CD4-positive, alpha-beta T cell treated with Interleukin-21 for 1 hour (primary cell): ENCODE measurements at places on chromosomes 2 and 18.

DNA sequence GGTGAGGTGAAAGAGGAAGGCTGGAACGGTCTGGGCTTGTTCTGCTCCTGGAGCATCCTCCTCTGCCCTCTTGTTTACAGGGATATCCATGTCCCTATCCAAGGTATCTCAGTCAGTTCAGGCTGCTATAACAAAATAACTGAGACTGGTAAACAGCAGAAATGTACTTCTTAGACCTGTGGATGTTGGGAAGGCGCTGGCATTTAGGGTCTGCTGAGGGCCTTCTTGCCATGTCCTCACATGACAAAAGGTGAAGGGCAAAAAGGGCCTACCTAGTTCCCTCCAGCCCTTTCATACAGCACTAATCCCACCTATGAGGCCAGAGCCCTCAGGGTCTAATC lies 65.6 kb downstream of the INPP4A start:
- no peak for DNase-seq

- no peak for DNase-seq
Measured at GRCh38 chr2:220394433-220394832, 767.0 kb downstream of the SLC4A3 start.

DNA sequence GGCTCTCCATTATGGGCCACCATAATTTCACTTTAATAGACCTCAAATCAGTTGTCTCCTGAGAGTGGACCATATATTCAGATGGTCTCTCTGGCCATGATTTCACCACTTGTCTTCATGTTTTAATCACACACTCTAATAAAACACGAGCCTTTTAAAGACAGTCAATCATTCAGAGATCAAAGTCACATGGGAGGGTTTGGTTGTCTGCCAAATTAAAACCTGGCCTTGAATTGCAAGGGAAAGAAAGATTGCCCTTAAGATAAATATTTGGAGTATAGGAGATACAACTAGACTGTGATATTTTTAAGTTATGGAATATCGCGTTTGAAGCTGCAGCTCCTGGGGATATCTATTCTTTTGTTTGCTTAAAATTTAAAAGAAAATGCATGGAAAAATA lies 377.8 kb upstream of the DDX18 start:
- no peak for DNase-seq

- no peak for DNase-seq
Measured at GRCh38 chr2:56099963-56100362, 83.8 kb upstream of the CCDC85A start.

DNA sequence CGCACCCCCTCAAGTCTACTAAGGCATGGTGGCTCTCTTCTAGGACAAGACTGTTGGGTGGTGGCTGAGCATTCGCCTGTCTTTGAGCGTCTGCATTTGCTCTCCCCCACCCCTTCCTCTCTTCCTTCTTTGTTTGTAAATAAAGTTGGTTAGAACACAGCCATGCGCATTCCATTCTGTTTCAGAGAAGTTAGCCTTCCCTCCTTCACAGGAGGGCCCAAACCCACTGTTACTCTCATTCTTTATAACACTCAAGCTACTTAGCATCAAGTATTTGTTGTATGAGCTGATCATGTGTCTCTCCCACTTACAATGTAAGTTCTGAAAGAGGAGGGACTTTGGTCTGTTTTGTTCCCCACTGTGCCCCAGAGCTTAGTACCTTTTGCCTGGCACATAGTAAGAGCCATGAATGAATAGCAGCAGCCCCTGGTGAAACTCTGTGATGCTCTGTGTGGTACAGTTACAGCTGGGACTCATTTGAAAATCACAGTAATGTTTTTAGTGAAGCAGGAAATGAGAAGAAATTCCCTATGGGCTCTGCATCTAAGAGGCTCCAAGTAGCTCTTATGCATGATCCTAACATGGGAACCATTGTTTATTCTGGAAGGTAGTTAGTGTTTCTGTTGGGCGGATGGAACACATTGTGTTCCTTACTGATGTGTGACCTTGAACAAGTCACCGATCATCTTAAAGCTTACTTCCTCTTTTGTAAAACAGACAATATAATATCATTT lies 7.7 kb downstream of the MGAT5 start:
- no peak for DNase-seq

GRCh38 chr2:10794876-10795275 lies 17.7 kb downstream of the PDIA6 start:
- DNase-seq, result no peak

DNA sequence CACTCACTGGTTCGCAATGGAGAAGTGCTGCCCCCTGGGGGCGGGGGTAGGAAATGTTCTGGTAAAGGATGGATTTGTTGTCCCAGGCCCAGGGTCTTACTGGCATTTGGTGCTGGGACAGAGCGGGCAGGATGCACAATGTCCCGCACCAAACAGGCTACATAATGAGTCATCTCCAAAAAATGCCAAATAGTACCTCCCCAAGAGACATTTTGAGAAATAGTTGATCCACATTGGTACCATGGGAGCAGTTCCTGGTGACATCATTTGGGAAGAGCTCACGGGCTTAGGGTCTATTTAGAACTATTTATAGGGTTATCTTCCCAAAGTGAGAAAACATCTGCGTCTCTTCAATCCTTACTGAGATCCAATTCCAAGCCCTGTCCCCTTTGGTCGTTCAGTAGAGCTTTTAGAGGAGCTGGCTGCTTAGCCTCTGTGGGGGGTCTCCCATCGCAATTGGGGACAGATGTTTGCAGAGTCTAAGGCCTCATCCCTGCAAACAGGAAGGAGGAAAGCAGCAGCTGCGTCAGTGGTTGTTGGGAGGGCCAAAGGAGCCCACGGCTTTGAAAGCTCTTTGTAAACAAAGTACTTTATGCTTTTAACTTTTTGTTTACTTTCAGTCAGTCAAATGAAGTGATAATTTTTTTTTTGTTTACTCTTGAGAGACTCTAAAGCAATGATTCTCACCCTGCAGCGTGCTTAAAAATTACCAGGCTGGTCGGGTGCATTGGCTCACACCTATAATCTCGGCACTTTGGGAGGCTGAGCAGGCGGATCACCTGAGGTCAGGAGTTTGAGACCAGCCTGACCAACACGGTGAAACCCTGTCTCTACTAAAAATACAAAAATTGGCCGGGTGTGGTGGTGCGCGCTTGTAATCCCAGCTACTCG lies 49.3 kb downstream of the GREB1 start:
- DNase-seq, result peak; percentile 45

DNA sequence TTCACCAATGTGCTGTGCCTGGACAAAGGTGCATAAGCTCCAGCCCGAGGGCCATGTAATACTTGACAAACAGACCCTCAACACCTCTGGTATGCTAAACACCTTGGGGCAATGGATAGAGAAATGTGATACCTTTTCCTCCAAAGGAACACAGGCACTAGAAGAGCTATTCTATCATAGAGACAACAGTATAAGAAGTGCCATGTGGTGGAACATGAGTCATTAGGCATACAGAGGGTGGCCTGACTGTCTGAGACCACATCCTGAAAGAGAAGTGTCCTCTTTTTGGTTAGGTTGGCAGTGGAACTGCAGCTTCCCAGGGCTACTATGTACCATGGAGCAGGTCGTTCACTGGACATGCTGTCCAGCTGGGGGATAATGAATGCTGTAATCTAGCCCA lies 153.9 kb downstream of the INSIG2 start:
- DNase-seq, result no peak

DNA sequence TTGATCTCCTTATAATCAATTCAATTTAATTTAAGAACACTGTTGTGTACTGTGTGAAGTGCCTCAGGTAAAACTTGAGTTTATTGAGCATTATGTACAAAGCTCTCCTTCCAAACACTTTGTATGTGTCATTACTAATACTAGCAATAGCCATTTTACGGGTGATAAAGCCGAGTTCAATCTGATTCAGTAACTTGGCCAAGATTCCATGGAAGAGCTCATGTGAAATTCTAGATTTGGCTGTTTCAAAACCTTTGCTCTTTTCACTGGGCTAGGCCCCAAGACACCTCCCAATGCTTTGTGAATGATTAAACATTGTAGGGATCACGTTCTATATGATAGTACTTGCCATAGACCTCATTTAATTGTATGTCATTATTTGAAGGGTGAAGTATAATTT lies 8.9 kb upstream of the NFE2L2 start:
- no peak for DNase-seq

- DNase-seq, result no peak
Measured at GRCh38 chr18:22827216-22827615, 105.9 kb upstream of the RBBP8 start.

- DNase-seq, result no peak
Measured at GRCh38 chr2:204591225-204591624, 46.0 kb downstream of the PARD3B start.

DNA sequence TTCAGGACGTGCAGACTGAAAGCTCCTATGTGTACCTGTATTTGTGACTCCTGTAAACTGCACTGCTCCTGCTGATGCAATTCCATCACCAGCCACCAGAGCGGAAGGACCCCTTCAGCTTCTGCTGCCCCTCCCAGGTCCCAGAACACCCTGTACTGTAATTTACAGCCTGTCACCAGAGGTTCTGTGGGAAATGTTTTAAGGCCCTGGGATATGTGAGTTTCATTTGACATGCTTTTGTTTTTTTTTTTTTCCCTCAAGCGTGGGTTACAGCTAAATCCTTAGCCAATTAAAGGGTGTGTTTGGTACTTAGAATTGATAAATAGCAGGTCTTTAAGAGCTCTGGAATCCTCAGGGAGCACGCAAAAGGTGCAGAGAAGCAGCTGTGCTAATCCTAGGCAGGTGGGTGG lies 79.4 kb downstream of the KCTD1 start:
- DNase-seq, result no peak

DNA sequence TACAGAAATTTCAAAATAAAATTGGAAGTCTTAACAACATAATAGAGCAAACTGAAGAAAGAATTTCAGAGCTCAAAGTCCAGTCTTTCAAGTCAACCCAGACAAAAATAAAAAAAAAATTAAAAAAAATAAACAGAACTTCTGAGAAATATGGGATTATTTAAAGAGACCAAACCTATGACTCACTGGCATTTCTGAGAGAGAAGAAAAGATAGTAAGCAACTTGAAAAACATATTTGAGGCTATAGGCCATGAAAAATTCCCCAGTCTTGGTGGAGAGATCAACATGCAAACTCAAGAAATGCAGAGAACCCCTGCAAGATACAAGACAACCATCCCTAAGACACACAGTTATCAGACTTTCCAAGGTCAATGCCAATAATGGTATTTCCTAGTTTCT lies 167.4 kb downstream of the RNF144A start:
- no peak for DNase-seq

GRCh38 chr18:22935431-22935830 lies 2.3 kb downstream of the RBBP8 start:
- no peak for DNase-seq

DNA sequence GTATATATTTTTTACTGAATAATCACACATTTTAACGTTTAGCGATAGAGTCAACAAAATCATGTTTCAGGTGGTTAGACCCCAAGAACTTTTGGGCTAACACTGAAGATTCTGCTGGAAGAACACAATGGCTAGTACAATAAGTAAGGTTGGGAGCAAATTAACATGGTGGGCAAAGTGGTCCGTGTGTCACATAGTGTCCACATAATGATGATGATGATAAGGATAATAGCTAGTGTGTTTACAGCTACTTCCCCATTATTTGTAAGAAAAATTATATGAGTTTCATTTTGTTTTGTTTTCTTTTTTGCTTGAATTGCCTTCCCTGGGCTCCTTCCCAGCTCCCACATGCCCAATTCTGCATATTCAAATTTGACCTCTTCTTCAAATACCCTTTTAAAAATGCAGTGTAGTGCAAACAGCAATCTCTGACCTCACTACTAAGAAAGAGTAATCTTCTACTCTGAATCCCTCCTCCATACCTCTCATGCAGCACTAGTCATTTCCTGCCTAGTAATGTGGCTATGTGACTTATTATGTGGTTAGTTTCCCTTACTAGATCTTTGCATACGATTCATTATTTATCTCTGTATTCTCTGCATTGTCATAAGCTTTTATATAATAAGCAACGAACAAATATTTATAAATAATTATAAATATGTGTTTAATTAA lies 16.9 kb upstream of the VPS54 start:
- DNase-seq, result peak; percentile 69

- DNase-seq, result no peak
Measured at GRCh38 chr2:23503097-23503496, 118.1 kb downstream of the KLHL29 start.

- no peak for DNase-seq
Measured at GRCh38 chr18:78528411-78529258, 451.0 kb upstream of the SALL3 start.
